CD4-positive, alpha-beta memory T cell (primary cell): ENCODE measurements at places on chromosomes 5 and 9.

- no peak for DNase-seq
Measured at GRCh38 chr5:55510523-55510880, 24.3 kb downstream of the PLPP1 start.

DNA sequence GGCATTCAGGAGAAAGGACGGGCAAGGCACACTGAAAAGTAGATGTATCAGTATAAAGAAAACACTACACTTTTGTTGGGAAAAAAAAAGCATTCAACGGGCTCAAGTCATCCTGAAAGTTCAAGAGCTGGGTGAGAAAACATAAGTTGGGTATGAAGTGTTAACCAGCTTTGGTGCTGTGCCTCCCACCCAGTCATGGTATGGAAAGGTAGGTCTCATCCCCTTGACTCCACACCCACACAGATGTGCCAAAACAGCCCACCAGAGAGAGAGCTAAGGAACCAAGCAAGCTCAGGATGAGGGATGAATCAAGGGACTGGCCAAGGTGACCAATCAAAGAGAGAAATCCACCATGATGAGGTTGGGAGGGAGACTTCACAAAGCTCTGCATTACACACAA lies 54.7 kb downstream of the ESM1 start:
- DNase-seq: no peak

- no peak for DNase-seq
Measured at GRCh38 chr9:112771359-112772214, 21.0 kb downstream of the SNX30 start.

- no peak for DNase-seq
Measured at GRCh38 chr5:128225245-128226030, 141.9 kb downstream of the SLC12A2 start.

- no peak for DNase-seq
Measured at GRCh38 chr9:137168904-137169856, 671 bp downstream of the LRRC26 start.

- DNase-seq: no peak
Measured at GRCh38 chr5:12636209-12636608, 732.0 kb upstream of the CTNND2 start.

DNA sequence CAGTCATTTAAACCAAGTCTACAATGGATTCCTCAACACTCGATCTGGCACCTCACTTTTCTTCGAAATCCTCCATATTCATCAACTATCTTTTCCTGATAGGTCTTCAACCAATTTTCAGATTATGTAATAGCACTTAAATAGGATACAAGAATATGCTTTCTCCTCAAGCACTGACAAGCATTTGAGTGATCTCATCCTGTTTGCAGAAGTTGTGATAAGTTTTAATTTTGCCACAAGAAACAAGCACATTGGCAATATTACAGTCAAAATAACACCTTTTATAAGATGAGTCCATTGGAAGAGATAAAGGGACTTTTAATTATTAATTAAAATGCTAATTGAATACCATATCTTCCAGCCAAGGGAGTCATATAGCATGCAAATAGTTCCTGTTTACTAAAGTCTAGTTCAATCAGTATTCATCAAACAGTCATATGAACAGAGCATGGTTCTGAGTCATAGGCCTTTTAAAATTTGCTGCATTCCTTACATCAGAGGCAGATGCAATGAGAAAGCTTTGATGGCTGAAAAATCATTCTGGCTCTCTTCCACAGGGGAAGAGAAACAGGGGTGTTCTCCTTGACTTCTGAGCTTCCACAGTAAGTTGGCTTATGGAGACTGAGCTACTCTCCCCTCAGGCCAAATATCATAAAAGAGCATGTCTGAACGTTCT lies 32.7 kb upstream of the ZCCHC9 start:
- DNase-seq: no peak

DNA sequence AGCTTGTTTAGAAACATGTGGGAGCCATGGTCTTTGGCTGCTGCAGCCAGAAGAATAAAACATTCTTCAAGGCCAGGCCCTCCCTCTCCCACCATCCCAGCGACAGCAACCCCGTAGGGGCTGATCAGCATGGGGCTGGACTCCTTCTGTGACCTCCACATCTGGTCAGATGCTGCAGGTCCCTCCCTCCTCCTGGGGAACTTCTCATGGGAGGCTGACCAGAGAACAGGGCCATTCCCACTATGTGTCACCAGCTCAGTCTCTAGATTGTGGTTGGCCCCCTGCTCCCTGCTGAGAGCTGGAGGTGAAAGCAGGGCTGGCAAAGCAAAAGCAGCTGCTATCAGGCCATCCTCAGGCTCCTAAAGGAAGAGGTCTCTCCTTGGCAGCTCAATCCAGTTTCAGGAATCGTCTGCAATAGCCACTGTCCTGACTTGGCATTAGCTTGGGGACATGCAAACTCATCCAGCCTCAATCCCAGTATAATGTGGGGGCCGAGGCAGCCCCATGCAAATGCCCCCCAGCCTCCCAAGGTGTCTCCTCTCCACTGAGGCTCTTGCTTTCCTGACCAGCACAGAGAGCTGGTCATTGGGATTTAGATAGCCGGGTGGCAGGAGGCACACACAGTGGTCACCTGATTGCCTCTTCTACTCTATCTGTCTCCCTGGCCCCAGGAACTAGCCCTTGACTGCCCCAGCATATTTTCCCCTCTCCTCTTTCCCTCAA lies 81.5 kb downstream of the NRG2 start:
- DNase-seq: no peak

- peak; percentile 9 for DNase-seq
Measured at GRCh38 chr5:71475788-71476384, 20.4 kb downstream of the BDP1 start.

- no peak for DNase-seq
Measured at GRCh38 chr9:123031963-123032362, 1.5 kb upstream of the GPR21 start.

DNA sequence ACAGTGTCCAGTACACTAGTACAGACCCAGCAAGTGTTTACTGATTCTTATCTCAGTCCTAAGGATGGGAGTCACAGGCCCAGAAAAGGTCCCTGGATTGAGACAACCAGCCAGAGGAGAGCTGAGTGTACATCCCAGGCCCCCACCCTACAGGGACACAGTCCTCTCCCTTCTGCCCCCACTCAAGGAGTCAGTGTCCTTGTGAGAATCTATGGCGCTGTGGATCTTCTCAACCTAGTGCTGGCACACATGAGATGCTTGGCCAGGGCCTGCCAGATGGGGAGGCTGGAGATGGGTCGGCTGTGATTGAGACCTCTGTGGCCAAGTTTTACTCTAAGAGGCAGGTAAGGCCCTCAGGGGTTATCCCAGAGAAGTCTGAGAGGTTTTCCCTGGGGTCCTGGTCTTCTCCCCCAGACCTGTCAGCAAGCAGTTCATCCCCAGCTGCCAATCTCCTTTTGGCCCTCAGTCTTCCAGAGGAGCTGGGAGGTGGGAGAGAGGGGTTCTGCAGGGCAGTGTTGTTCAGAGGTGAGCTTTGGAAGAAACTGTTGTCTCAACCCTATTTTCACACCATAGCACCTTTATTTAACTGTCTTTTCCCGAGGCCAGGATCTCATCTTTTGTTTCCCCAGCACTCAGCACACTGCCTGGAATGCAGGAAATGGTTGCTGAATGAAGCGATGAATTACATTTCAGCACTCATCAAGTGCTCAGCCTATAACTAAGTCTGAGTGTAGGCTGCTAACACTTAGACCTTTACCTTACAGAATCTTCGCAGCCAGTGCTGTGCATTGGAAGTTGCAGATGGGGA lies 3.2 kb upstream of the NSD1 start:
- DNase-seq: no peak

- peak; percentile 42 for DNase-seq
Measured at GRCh38 chr9:89529243-89530035, 31.5 kb upstream of the SEMA4D start.

DNA sequence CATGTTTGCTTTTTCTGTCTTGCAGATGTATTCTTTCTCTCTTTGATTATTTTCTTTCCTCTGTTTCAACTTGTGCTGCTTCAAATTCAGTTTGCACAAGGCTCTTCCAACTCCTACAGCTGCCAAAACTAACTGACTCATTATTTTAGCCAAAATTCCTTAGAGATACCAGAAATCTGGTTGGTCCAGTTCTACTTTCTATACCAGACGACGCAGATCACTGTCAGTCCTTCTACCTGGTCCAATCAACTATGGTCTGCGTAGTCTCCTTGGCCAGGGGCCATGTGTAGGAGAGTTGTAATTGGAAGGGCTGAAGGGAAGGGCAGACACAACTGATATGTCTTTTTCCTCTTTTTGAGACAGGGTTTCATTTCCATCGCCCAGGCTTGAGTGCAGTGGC lies 51.9 kb upstream of the JAK2 start:
- no peak for DNase-seq

GRCh38 chr5:119820016-119820415 lies 190.7 kb downstream of the FAM170A start:
- no peak for DNase-seq

DNA sequence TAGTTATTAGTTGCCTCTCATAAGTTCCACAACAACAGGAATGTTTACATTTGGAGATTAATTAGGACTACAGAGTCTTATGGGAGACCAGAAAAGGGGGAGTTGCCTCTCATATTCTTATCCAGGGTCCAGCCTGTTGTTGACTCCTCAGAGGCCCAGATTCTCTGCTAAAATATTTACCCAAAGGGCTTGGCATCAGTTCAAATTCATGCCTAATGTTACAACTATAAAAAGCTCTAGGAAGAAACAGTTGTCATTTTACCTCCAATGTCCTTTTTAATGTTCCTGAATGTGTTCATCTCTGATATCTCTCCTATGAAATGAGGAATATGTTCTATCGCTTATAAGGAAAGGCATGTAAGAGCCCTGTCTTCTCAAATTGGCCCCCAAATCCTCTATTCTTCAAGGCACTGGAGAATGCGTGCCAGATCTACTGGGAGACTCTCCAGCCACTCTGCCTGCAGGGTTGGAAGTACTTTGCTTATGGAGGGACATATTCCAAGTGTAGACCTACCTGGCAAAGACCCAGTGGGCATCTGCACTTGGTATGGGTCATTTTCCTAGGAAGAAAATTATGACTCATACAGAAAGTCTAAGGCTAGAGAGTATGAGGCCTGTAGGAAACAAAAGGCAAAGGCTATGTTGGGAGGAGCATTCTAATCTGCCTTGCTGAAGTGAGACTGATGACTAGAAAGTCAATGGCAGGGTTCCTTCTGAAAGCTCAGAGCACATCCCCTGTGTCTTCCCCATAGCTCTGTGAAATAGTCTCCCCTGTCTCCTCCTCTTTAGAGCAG lies 192.6 kb downstream of the ESM1 start:
- DNase-seq: no peak

GRCh38 chr9:112377684-112378327 lies 2.1 kb upstream of the HSDL2 start:
- DNase-seq: no peak

GRCh38 chr5:8577792-8578191 lies 708.8 kb downstream of the MTRR start:
- no peak for DNase-seq

- DNase-seq: no peak
Measured at GRCh38 chr5:134247428-134248224, 21.8 kb upstream of the PPP2CA start.

DNA sequence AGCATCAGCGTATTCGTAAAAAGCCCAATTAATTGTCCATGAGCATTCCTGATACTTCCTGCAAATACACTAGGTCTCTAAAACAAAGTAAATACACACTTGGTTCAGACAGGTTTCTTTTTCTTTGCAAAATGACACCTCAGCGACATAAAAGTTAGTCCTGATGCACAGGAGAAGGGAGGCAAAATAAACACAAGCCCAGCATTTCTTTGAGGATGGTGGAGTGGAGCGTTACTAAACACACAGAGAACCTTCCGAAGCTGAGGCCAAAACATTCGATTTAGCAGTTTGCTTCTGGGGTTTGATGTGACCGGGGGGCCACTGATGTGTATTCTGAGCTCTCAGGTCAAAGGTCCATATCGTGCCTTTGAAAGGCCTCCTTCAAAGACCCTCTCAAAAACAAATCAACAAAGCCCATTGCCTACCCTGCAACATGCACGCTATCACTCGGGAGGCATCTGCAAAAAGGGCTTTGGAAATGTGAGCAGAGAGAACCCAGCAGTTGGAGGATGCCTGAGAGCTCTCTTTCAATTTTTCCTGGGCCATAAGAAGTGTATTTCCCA lies 268.4 kb upstream of the PANK3 start:
- no peak for DNase-seq

GRCh38 chr5:133910571-133910970 lies 57.9 kb downstream of the C5orf15 start:
- no peak for DNase-seq

DNA sequence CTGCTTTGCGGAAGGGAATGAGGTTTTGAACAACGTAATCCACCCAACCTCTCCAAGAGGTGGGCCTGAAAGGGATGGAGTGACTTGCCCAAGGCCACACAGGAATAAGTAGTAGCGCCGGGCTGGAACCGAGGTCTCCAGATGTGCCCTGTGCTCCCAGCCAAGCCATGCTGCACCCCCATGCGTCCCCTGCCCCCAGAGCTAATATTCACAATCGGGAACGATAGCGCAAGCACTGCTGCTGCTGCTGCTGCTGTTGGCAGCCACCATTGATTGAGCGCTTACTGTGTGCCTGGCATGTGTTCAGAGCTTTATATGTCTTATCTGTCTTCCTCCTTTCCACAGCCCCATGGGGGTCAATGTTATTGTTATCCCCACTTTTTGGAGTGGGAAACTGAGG lies 43.9 kb downstream of the AMBP start:
- DNase-seq: no peak

DNA sequence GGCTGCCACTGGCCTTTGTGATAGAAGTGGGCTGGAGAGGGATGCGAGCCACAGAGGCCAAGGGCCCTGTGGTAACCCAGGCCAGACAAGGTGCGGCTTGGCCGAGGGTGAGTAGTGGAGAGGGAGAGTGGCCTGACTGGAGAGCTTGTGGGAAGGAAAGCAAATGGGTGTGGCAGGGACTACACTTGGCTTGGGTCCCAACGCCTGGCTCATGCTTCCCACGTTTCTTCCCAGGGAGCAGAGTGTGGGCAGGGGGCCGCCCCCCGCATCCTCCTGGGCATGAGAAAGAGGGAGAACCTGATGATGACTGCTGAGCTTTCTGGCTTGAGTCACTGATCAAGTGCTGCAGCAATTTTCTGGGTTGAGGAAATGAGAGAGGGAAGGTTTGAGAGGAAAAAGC lies 95.7 kb downstream of the ANKH start:
- no peak for DNase-seq

DNA sequence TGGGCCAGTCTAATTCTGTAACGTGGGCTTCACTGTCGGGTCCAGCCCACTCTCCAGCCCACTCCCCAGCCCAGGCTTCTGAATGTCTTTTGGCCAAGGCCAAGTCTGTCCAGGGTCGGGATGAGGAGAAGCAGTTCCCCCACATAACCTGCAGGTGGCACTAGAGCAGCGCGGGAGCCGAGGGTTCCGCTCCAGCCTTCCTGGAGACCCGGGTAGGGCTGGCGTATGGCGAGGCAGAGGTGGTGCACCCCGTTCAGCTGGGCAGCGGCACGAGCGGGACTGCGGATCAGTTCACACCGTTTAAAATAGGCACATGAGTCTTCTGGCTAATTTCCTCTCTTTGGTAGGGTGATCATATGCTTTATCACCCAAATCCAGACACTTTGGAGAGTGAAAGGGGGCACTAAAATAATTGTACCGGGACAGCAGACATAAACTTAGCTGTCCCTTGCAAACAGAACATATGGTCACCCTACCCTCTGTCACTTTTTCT lies 185.9 kb downstream of the MSX2 start:
- peak; percentile 27 for DNase-seq

GRCh38 chr5:113293068-113293974 lies 141.5 kb downstream of the TSSK1B start:
- no peak for DNase-seq
